Stimulated activated CD8-positive, alpha-beta memory T cell treated with anti-CD3 and anti-CD28 coated beads, Interleukin-4, amount 100 ng/mL, for 1 hour (primary cell): ENCODE measurements at places on chromosomes 7 and 10.

GRCh38 chr7:31690935-31691334 lies 3.9 kb downstream of the PPP1R17 start:
- no peak for DNase-seq

- no peak for DNase-seq
Measured at GRCh38 chr7:158772916-158773315, 56.4 kb downstream of the ESYT2 start.

DNA sequence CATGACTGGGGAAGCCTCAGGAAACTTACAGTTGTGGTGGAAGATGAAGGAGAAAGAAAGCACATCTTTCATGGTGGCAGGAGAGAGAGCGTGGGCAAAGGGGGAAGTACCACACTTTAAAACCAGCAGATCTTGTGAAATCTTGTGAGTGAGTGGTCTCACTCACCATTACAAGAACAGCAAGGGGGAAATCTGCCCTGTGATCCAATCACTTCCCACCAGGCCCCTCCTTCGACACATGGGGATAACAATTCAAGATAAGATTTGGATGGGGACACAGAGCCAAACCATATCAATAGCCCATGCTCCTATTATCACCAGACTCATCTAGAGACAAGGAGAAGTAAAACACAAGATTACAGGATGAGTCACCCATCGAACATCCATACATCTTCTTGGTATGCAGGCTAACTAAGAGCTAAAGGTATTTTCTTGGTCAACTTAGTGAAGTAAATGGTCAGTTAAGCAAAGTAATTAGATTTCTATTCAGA lies 55.3 kb upstream of the YAE1 start:
- no peak for DNase-seq

GRCh38 chr10:23203369-23204325 lies 11.5 kb downstream of the PTF1A start:
- DNase-seq = no peak

GRCh38 chr7:5214236-5214635 lies 24.2 kb downstream of the WIPI2 start:
- no peak for DNase-seq

- DNase-seq = no peak
Measured at GRCh38 chr10:70323697-70324338, 40.0 kb upstream of the NPFFR1 start.

DNA sequence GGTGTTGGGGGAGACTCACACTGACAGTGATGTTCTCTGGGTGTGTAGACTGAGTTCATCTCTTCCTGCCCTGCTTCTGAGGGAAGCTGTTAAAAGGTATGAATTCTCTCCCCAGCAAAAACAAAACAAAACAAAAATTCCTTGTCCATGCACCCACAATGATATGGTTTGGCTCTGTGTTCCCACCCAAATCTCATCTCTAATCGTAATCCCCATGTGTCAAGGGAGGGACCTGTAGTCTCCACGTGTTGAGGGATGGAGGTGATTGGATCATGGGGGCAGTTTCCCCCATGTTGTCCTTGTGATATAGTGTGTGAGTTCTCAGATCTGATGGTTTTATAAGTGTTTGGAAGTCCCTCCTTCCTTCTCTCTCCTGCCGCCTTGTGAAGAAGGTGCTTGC lies 245.5 kb downstream of the GALNT17 start:
- no peak for DNase-seq

GRCh38 chr7:79287981-79288380 lies 165.5 kb downstream of the MAGI2 start:
- no peak for DNase-seq

GRCh38 chr7:49768835-49769234 lies 4.6 kb upstream of the VWC2 start:
- DNase-seq = no peak

DNA sequence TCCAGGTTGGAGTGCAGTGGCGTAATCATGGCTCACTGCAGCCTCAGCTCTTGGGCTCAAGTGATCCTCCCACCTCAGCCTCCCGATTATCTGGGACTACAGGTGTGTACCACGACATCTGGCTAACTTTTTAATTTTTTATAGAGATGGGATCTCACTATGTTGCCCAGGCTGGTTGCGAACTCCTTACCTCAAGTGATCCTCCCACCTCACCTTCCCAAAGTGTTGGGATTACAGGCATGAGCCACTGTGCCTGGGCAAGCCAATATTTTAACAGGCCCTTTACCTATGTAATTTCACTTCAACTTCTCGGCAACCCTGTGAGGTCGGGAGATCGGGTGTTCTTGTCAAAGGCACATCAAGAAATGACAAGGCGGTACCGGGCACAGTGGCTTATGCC lies 146.3 kb downstream of the CUX1 start:
- no peak for DNase-seq

DNA sequence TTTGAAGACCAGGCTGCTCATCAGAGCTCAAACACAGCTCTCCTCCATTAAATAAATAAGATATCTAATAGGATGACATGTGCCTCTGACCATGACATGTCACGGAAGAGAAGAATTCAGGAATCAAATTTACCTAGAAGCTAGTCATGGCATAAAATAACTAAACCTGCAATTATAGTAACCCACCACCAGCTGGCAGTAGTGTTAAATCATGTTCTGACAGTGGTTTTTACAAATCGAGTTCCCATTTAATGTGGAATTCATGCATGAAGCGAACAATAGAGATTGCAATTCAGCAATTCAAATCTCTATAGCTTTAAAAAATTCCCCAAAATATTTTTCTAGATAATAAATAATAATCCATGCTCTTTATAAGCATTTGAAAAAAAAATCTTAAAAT lies 74.6 kb upstream of the IKZF1 start:
- DNase-seq = no peak

DNA sequence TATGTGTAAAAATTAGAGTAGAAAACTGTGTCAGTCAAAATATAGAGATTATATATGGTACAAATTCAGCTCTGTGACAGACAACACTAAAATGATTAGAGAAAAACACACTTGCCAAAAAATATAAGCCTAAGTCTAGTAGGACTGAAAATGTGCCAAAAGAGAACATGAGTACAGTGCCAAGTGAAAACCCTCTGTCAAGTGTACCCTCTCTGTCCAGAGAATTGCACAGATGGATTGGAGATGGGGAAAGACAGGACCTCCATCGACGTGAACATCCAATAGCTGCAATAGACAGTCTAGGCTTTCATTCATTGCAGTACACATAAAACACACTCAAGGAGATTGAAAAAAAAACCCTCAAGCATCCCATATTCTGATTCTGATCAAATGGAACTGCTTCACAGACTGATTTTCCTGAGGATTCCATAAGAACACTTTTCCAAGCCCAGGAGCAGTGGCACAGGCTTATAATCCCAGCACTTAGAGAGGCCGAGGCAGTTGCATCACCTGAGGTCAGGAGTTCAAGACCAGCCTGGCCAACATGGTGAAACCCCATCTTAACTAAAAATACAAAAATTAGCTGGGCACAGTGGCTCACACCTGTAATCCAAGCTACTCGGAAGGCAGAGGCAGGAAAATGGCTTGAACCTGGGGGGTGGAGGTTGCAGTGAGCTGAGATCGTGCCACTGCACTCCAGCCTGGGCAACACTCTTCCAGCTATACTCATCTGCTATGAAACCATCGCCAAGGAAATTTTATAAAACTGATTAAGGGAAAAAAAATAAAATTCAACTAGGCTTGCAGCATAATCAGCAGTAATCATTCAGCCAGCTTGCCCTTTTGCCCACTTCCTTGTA lies 110.0 kb upstream of the TRIM24 start:
- DNase-seq = no peak

DNA sequence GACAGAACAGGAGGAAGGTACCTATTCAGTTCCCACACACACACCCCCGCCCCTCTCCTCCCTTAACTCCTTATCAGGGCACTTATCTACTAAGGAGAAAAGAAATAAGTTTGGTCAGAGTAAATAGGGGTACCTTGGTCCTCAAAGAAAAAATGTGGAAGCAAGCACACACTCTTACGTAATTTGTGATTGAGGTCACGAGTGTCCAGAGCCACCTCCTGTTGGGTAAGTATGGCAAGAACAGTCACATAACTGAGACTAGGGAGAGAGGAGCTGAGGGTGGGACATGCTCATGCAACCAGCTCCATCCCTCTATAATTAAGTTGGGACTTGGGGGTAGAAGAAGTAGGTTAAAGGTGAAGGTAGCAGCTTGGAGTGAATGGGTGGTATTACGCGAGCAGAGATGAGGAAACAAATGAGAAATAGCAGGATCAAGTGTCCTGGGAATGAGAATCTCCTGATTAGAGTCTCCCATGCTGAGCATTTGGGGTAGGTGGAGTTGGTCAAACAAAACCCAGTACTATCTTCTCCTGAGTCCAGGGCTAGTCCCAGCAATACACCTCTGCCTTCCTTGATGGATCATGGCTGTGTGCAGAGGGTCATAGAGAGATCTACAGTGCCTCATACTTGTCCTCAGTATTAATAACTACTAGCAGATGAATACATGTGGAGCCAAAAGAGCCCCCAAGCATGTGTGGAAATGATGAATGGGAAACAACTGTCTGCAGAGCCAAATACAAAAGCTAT lies 77.1 kb downstream of the GSAP start:
- DNase-seq = no peak

- DNase-seq = no peak
Measured at GRCh38 chr7:95596198-95597063, at the start of gene PDK4. PDK4 (minus strand) TSS chr7:95596516; CDS start chr7:95596293, 223 bp downstream.

DNA sequence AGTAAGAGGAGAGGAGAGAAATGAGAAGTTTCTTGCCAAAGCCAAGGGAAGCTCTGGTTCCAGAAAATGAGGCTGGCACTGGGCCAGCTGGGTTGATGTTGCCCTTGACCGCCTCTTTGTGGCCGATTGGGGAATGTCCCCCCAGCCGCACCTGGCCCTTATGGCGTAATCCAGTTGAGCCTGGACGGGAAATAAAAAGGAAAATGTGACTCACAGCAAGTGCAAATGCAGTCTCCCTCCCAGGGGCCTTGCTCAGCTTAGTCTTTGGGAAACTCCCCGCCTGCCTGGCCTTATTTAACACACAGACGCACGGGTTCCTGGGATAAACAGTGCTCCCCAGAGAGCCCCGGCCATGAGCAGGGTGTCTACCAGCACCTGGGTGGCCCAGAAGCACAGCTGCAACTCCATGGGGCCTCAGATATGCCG lies 174.8 kb downstream of the KIAA1217 start:
- no peak for DNase-seq
